ENCODE measurements at places on chromosomes 12 and 14.
A peak's percentile ranks its signal among the peaks of the same experiment; 100 is the strongest.

DNA sequence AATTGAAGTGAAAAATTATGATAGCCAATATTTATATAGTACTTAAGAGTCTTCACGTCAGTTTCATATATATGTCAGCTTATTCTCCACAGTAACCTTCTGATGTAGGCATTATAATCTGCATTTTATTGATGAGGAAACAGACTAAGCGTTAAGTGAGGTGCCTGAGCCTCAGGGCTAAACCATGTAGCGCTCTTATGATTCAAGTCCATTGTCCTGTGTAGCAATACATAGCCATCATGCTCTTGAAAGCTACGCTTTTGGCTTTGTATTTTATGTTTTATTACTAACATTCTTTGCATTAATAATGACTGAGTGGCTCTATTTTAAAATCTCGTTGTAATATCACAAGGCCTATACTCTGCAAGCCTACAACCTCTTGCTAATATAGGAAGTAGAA is 79.0 kb downstream of the ANO6 start:
- DNase-seq: no peak

GRCh38 chr14:65095633-65096205 is 6.6 kb downstream of the MAX start:
- no peak for DNase-seq

GRCh38 chr14:20327005-20327869 is 5.8 kb downstream of the CCNB1IP1 start:
- no peak for DNase-seq

DNA sequence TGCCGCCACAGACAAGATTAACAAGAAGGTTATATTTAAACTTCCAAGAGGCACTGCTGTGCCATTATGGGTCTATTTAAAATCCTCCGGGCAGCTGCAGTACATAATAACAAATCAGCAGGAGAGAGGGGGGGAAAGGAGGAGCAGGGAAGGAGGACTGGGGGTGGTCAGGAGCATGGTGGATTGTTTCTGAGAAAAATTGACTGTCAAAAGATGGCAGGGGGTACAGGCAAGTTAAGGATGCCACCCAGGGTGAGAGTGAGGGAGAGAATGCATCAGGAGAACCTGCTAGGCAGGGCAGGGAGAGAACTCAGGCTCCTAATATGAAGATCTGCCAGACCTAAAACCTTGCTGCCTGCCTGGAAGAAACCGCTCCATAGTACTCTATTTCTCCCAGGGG is 181.8 kb downstream of the GRIN2B start:
- no peak for DNase-seq

DNA sequence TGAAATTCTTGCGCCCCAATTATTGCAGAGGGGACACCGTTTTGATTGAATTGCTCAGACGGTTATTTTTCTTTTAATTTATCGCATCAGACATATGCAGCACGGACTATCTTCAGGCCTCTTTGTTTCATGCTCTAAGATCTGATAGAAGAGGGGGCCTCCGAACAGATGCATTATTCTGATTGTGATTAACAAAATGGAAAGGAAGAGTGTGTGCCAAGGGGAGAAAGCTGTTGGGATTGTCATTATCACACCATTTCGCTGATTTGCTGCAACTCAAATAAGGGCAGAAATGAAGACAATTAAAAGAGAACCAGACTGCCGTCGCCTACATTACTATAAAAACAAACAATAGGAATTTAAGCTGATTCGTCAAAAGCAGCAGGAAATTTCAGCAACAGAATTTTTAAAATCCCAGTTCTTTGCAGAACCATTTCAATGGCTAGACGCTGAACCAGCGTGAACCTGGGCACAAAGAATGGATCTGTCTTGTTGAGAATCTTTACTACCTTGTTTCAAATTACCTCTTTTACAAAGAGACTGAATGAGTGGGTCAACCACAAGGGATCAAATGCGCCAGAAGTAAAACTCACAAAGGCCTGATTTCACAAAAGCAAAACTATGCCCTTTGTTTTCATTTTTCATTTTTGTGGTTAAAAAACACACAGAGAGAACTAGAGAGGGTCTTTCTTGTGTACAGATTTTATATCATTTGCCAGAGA is 30.6 kb downstream of the TMEM132D start:
- DNase-seq: no peak

DNA sequence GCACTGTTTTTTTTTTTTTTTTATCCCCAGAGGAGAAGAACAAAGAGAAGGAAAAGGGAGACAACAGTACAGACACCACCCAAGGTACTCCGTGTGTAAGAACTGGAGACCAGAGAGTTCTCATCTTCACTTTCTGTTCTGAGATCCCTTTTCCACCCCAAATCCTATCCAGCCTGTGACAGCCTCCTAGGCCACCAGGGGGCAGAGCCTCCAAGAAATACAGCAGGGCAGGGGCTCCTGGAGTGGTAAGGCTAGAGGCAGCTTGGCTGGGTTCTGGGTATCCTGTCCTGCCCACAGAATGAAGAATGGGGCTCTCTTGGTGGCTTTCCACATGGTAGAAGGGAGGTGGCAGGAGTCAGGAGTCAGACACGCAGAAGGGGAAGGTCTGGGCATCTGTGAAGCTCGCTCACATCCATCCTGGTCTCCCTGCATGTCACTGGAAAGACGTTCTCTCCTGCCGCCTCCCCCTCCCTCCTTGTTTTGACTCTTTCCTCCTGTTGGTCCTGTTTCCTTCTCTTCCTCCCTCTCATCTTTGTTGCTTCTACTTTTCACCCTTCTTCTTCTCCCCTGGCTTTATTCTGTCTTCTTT is 12.0 kb downstream of the CLSTN3 start:
- DNase-seq: peak; percentile 74

DNA sequence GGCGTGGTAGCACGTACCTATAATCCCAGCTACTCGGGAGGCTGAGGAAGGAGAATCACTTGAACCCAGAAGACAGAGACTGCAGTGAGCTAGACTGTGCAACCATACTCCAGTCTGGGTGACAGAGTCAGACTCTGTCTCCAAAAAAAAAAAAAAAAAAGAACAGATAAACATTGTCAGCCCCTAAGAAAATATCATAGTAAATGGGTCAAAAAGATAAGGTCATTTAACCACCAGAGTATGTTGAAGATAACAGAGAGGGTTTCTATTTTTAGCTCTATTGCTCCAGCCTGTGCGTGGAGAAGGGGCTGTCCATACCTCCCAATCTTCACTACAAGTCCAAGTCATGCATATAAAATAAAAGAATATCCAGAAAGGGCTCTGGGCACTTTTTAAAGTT is 15.4 kb downstream of the LGMN start:
- no peak for DNase-seq

- DNase-seq: no peak
Observed at GRCh38 chr14:27573018-27573417, 975.2 kb upstream of the NOVA1 start.

DNA sequence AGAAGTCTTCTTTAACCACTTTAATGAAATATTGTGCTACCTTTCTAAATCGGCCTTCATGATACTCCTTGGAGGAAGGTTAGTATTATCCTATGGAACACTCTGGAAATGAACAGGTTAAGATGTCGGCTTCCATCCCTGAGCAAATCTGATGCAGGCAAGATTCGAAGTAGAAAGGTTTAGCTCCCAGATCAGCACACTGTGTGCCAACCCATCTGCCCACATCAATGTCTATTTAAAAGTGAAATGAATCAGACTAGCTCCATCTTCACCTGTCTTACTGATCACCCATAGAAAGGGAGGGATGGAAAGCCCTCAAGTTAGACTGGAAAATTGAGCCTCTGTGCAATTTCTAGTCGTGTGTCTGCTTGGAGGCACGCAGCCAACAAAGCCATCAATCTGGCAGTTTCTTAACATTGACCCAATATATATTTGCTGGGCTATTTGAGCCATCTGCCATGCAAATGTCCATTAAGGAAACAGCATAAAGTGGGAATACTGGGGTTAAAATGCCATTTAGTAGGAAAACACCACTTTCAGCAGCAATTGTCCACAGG is 506.1 kb downstream of the RMST start:
- DNase-seq: no peak

DNA sequence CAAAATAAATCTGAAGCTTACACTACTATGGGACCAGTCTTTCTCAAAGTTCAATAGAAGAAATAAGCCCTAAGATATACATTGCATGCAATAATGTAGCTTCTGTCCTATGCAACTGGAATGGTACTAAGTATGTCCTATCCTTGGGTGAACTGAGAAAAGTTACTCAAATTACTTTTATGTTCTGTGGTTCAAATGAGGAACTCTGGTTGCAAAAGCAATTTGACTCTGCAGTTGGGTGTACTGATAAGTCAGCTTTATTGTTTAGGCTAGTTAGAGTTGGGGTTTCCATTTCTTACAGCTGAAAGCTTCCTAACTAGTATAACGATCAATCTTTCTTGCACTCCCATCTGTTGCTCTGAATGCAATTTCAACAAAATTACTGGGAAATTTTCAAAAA is 29.2 kb downstream of the GPR135 start:
- no peak for DNase-seq

DNA sequence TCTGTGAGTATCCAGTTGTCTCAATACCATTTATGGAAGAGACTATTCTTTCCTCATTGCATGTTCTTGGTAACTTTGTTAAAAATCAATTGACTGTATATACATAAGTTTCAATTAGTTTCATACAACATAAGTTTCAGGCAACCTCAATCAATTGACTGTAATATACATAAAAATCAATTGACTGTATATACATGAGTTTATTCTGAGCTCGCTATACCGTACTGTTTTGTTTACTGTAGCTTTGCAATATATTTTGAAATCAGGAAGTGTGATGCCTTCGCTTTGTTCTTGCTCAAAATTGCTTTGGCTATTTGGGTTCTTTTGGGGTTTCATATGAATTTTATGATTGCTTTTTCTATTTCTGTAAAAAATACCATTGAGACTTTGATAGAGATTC is 392.0 kb downstream of the BTG1 start:
- DNase-seq: no peak

DNA sequence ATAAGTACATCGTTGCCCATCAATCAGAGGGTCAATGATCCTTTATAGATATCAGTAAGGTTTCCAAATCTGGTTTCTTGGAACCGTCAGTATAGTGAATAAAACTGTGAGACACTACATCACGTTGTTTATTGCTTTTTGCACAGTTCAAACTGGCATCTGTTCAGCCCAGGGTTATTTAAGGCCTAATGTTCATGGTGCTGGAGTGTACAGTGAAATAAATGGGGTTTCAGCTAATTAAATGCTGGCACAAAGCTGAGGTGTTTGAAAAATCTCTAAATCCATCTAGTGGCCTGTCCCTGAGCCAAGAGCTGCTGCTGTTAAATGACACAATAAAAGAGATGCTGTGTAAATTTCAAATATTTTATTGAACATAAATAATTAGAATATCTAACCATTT is 69.9 kb downstream of the RPS29 start:
- no peak for DNase-seq

GRCh38 chr14:104794631-104794992 is 936 bp downstream of the AKT1 start:
- no peak for DNase-seq

DNA sequence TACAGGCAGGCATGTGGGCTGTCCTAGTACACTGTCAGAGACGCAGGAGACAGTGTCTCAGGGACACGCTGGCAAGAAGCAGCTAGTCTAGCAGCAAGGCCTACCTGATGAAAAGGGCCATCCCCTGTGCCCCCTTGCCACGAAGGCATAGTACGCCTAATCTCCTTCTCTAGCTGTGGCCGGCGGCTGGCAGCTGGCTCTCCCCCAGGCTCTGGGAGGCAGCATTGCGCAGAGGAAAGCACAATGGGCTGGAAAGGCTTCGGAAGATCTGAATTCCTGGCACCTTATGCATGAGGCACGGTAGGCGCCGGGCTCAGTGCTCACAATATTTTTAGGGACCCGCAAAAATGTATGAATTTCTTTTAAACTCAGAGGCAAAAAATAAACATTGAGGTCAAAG is 16.0 kb upstream of the PLEKHH1 start:
- DNase-seq: no peak

DNA sequence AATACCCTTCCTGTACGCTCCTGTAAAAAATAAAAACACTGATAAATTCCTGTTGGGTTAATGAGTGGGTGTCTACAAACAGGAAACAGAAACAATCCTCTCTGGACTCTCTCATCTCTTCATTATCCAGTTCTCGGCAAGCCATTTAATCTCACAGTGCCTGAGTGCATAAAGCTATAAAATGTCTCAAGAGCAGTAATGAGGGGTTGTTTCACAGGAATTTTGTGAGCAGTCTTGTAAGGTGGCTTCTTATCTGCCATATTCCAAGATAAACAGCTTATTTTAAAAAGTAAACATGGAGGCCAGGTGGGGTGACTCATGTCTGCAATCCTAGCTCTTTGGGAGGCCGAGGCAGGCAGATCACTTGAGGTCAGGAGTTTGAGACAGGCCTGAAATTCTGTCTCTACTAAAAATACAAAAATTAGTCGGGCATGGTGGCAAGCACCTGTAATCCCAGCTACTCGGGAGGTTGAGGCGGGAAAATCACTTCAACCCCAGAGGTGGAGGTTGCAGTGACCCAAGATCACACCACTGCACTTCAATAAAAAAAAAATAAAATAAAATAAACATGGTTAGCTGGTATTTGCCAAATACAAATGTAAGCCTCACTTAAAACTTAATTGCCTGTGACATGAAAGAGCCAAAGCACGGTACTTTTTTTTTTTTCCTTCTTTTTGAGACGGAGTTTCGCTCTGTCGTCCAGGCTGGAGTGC is 54.0 kb downstream of the CLIP1 start:
- DNase-seq: no peak

DNA sequence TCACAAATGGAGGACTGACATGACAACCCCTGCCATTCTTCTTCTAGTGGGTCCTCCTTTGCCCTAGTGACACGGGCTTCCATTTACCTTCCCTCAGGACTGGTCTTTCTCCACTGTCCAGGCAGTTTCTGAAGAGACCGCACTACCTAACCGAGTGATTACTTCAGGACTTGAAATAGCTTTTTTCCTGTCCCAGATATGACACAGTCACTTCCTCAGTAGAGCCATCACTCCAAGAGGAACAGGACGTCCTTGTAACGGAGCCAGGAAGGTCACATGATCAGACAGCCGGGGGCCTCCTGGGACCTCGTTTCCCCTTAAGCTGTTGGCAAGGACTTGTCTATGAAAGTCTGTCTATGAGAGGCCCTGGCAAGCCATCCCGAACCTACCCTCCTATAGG is 62.3 kb downstream of the FOS start:
- no peak for DNase-seq
